ENCODE measurements at places on chromosomes 13 and 19. TPM values are rescaled to one million over a fixed set of nuclear protein-coding genes. Genes with fewer than 3 reads are reported as not detected.
A peak's percentile ranks its signal among the peaks of the same experiment; 100 is the strongest.

DNA sequence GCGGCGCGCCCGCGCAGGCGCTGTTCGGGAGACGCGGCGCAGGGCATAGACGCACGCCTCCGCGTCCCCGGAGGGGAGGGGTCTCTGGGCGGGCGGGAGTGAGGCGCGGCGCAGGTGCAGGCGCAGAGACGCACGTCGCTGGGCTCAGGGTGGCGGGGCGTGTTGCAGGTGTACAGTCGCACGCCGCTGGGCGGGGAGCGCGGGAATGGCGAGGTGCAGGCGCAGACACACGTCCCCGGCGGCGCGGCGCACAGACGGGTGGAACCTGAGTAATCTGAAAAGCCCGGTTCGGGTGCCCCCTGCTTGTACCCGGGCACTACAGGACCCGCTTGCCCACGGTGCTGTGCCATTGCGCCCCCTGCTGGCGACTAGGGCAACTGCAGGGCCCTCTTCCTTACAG, 44.7 kb downstream of the PLPP2 start:
- no peak for DNase-seq

DNA sequence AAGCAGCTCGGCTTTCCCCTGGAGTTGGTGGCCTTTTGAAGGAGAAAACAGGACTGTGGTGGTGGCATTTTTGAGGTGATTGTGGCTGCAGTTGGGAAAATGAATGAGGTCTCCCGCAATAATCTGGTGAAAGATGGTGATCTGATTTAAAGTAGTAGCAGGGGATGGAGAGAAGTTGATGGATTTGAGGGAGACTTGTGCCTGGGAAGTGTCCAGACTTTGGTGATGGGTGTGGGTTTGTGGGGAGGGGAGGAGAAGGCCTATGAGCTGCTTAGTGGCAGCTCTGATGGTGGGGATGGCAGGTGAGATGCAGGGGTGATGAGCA, 4.0 kb upstream of the EPN1 start:
- no peak for DNase-seq

DNA sequence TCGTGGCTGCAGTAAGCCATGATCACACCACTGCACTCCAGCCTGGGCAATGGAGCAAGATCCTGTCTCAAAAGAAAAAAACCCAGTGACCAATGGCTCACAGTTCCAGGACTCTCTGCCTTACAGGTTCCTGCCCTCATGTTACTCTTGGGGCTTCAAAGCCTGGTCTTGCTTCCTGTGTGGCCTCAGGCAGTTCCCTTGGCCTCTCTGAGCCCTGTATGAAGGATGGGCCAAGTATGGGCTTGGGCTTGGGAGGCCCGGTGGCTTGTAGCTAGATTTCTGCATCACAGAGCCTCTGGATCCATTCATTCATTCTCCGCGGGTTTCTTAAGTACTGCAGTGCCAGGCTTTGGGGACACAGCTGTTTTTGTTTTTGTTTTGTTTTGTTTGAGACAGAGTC, 780 bp upstream of the TSPAN16 start:
- DNase-seq, result no peak

DNA sequence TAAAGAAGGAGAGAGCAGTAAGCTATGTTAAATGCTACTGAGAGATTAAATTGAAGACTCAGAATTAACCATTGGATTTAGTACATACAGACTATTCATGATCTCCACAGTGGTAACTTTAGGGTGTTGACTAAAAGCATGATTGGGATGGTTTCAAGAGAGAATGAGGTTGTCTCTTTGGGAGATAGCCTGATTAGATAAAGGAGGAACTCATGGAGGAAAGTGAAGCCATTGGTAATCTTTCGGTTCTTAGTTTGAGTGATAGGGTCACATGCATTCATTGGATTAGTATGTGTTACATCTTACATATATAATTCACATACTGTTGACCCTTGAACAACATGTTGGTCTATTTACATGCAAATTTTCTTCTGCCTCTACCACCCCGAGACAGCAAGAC, 18.8 kb upstream of the KL start:
- no peak for DNase-seq

- no peak for DNase-seq
These were observed 1356.9 kb upstream of the SPRY2 start for GRCh38 chr13:81697826-81698225.

RFXAP gene
- 5.0 TPM for total RNA-seq

GRCh38 chr13:99652141-99652540, 150.9 kb downstream of the TM9SF2 start:
- no peak for DNase-seq

CLEC4G gene
- 0.92 TPM for total RNA-seq

CYP2A6 gene
- total RNA-seq, result not detected

RBM42 gene
- total RNA-seq, result 56.2 TPM

GRCh38 chr19:38549942-38550341, 67.8 kb downstream of the MAP4K1 start:
- no peak for DNase-seq

- DNase-seq, result peak; percentile 87
These were observed 32.7 kb upstream of the FLT1 start for GRCh38 chr13:28527629-28528028.

- DNase-seq, result peak; percentile 80
These were observed 76.9 kb downstream of the FOXO1 start for GRCh38 chr13:40589285-40590109.

IZUMO2 gene
- not detected for total RNA-seq

IL11 gene
- total RNA-seq, result not detected

GRCh38 chr13:111539252-111539651, 218.8 kb downstream of the TEX29 start:
- peak; percentile 38 for DNase-seq

LILRB2 gene
- 2.8 TPM for total RNA-seq

- no peak for DNase-seq
These were observed 459.8 kb downstream of the FGF14 start for GRCh38 chr13:101942038-101942437.

- no peak for DNase-seq
These were observed 7.6 kb downstream of the PLIN4 start for GRCh38 chr19:4510435-4511255.

- no peak for DNase-seq
These were observed 16.9 kb downstream of the ZC3H4 start for GRCh38 chr19:47096721-47097120.

DNA sequence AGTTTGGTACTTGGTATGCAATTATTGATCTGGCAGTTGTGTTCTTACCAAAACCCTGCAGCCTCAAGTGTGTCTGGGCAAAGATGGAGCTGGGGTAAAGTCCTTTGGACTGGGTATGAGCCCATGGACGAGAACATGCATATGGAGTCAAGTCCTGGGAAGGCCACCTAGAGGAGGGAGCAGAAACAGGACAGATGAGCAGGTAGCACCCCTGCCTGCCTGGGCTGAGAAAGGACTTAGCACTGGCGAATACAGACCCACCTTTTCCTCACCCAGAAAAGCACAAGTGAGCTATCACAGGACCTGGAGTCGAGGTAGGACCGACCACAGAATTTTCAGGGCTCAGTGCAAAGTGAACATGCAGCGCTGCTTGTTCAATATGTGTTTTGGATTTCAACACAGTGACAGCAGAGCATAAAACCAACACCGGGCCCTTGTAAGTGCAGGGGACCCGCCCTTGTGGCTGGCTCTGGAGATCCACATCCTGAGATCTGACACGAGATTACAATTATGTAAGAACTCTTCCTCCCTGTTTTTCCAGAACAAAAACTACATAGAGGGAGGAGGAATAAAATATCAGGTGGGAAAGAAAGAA, 25.9 kb downstream of the IGFL2 start:
- DNase-seq, result no peak

GRCh38 chr13:39073983-39074382, 35.7 kb downstream of the NHLRC3 start:
- DNase-seq, result no peak

NTF4 gene
- not detected for total RNA-seq

GRCh38 chr13:32150794-32151193, 119.2 kb downstream of the FRY start:
- peak; percentile 83 for DNase-seq

GRCh38 chr13:100525453-100526317, 62.9 kb downstream of the GGACT start:
- no peak for DNase-seq

DNA sequence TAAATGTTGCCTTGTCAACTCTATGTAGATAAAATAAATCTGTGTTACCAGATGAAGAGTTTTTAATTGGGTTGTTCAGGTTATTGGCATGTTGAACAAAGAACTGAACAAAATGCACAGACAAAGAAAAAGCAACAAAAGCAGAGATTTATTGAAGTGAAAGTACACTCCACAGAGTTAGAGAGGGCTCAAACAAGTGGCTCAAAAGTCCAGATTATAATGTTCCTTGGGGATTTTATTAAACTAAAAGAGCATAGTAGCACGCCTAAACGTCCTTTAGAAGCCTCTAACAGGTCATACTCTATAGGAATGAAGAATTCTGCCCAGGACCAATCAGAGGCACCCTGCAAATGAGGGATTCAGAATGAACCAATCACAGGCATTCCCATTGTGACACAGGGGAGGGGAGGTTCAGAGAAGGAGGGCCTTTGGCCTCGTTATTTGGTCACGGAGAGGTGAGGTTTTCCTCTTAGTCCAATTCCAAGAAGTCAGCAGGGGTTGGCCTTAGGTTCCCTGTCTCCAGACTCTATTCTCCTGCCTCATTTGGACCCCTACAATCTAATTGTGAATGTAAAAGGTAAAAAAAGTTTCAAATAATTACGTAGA, 12.8 kb downstream of the PSMC4 start:
- DNase-seq, result no peak

- no peak for DNase-seq
These were observed 443.1 kb upstream of the SPRY2 start for GRCh38 chr13:80783926-80784565.

GRCh38 chr19:14090509-14091080, at the start of gene SAMD1:
SAMD1 (minus strand) TSS chr19:14090751.
- peak; percentile 93 for DNase-seq

RNF17 gene
- total RNA-seq, result not detected

Data from cardiac septum (tissue), 1 donor.